Effector CD8-positive, alpha-beta T cell (primary cell): ENCODE measurements at places on chromosomes 2 and 18.
A peak's percentile ranks its signal among the peaks of the same experiment; 100 is the strongest.

DNA sequence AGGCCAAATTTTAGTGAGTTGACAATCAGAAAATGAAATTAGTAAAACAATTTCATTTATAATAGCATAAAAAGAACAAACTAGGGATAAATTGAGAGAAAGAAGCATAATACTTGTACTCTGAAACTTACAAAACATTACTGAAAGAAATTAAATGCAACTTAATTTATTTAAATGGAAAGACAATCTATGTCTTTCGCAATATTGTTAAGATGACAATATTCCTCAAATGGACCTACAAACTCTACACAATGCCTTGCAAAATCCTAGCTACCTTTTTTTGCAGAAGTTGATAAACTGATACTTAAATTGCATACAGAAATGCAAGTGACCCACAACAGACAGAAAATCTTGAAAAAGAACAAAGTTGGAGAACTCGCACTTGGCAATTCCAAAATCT lies 9.1 kb downstream of the EPG5 start:
- DNase-seq = no peak

- DNase-seq = peak; percentile 24
These were observed 665.4 kb downstream of the BCL11A start for GRCh38 chr2:59888015-59888414.

DNA sequence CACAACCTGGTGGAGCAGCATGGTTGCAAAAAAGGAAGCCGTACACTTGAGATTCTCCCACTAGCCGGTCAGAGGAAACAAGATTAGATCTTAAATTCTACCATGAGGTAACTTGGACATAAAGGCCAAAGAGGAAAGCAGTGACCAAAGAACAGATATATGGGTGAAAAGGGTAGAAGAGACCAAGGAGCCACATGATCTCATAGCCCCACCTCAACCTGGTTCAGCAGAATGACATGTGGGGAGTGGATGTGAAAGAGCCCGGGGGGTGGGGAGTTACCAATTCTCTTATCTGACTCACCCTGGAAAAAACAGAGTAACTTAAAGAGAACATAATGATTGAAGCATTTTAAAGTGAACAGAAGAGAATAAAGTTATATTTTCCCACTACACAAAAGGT lies 683.0 kb downstream of the DSC3 start:
- DNase-seq = no peak

GRCh38 chr2:31504311-31504710 lies 76.4 kb downstream of the SRD5A2 start:
- no peak for DNase-seq

DNA sequence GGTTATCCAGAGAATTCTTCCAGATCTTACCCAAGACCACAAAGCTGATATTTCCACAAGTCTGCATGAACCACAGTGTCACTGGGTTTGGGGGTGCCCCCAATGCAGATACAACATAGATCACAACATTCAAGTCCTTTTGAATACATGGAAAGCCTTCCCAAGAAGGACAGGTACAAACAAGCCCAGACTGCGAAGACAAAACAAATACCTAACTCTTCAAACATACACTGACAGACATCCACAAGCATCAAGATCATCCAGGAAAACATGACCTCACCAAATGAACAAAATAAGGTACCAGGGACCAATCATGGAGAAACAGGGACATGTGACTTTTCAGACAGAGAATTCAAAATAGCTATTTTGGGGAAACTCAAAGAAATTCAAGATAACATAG lies 93.1 kb downstream of the MDH1 start:
- DNase-seq = no peak

DNA sequence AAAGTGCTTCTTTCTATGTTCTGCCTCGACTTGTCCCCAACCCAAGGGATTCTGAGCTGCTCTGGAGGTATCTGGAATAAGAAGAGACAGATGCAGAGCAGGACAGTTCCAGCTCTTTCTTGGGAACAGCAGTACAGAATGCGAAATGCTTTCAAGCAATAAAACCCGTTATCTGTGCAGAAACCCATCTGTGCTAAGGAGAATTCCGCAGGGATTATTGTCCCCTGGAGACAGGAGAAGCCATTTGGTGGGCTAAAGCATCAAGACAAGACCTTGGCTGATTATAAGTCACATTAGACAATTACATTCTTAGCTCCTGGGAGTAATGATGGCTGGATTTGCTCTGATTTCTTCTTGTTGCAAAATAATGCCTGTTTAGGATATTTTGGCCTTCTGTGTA lies 185.4 kb upstream of the GLI2 start:
- no peak for DNase-seq
